ENCODE measurements at places on chromosomes 13 and 19.

DNA sequence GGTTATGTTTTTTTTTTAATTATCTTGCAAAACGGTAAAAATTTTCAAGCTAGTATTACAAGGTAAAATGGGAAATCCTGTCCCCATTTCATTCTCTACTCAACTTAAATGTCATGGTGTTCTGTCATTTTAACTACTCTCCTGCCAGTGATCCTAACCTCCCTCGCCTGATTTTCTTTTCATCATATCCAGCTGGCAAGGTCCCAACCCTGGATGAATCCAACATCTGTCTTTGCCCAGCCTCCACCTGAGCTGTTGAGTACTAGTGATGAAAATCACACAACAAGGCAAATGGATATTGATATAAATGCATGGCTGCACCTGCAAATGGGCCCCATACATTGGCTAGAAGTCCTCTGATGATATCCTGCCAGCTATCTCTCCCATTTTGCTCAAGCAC is 6.9 kb upstream of the CDK8 start:
- DNase-seq = no peak

DNA sequence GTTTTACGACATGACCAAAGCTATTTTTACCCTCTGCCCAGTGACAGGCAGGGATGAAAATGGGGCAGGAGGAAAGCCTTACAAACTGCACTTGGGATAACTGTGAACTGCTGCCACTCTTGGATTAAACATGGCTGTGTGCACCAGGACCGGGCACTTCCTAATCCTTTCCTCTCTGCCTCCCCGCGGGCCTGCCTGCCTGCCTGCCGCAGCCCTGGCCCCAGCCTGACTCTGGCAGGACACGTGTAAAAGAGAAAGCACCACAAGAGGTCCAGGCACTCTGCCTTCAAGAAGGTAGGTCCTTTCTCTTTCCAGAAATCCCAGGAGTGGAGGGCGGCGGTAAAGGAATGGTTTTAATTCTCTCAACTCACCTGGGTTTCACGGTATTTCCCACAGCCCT is 4.8 kb downstream of the TSHZ3 start:
- DNase-seq = no peak

- no peak for DNase-seq
These were observed 739.1 kb downstream of the DIAPH3 start for GRCh38 chr13:59424661-59425060.

DNA sequence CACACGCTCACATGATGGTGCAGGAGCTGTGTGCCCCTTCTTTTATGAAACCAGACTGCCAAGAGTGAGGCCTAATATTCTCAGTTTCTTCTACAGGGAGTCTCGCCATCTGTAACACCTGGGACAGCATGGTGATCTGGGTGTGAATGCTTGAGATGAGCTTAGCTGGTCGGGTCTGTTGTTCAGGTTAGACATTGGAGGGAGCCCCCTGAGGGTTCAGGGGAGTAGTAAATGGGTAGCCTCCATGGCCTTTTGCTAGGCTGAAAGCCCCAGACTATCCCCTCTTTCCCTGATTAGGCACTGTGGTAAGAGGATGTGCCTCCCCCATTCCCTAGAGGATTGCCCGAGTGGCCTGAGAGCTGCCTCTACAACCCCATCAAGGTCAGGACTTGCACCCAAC is 1916.1 kb downstream of the PCDH9 start:
- DNase-seq = no peak

DNA sequence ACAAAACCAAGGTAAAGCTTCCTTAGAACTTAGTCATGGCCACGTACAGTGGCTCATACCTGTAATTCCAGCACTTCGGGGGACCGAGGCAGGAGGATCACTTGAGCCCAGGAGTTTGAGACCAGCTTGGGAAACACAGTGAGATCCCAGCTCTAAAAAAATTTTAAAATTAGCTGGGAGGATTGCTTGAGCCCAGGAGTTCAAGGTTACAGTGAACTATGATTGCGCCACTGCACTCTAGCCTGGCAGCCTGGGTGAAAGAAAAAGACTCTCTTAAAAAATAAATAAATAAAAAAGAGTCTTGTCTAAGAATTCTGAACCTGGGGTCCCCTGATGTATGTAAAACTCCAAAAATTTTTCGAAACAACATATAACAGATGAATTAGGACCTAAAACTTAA is 34.9 kb downstream of the N4BP2L2 start:
- DNase-seq = no peak

- no peak for DNase-seq
These were observed 12.5 kb downstream of the PROSER1 start for GRCh38 chr13:39025433-39025839.

DNA sequence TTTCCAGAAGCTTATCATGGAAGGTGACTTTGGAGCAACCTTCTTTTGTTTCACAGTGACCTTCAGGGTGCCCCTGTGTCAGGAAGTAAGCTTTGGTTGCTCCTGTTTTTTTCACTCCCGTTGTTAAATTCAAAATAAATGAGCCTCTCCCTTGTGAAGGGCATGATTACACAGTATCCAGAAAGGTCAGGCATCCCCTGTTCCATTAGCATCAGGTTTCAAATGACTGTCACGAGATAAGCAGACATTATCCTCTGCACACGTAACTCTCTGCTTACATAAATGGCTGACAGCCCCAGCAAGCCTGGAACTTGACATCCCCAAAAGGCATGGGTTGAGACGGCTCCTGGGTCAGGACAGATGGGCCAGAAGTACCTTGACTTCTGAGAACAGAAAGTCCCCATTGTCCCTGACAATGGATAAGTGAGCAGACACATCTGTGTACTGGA is 52.0 kb downstream of the RAB20 start:
- DNase-seq = no peak

DNA sequence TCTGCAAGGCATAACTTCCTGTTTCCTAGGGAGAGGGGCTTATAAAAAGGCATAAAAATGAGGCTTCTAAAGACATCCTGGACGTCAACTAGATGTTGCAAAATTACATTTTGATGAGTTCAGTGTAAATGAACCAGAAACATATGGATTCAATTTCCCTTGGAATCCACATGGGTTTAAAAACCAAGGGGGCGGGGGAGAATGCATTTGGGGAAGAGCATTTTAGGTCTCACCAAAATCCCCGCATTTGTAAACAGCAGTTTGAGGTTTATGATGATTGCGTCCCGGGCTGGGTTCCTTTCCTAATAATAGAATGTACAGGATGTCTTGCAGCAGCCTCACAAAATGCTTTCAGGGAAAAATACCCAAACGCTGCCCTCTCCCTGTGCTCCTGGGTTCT is 407.8 kb downstream of the ZNF536 start:
- DNase-seq = peak; percentile 71

DNA sequence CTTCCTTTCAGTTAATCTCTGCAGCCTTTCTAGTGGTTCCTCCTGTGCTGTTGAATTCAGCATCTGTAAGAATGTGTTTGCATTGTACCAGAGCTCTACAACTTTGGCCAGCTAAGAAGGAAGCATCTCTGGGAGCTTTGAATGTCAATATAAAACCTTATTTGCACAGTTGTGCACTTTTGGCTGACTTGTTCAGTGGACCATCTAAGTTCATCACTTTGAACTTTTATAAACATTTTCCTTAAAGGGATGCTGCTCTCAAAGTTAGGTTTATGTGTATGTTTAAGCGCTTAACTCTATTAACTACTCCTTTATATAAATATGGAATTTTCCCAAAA is 15.6 kb downstream of the POLR1D start:
- no peak for DNase-seq

GRCh38 chr13:111947026-111947810 is 119.7 kb upstream of the SOX1 start:
- no peak for DNase-seq

- DNase-seq = no peak
These were observed 2.6 kb upstream of the SLC5A5 start for GRCh38 chr19:17869114-17869608.

- no peak for DNase-seq
These were observed 16.2 kb upstream of the ANGPTL8 start for GRCh38 chr19:11223200-11223599.

DNA sequence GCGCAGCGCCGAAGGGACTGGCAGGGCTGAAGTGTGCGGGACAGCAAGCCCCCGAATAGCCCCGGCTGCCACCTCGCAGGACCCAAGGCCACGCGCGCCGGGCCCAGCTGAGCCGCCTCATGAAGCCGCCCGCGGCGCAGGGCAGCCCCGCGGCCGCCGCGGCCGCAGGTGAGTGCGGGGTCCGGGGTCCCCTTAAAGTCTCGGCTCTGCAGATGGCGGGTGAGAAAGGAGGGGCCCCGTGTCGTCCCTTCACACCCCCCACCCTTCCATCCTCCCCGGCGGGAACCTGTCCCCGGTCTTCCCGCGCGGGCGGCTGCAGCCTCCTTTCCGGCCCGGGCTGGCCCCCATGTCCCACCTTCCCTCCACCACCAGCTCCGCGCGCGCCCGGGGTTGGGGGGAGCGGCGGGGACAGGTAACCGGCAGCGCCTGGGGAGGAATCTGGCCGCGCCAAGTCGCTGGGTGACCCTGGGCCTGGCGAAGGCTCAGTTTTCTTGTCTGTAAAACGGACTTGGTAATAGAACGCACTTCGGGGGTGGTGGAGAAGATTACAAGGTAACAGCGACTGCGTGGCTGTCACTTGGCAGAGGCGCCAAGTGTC is 338 bp downstream of the RGCC start:
- DNase-seq = no peak

DNA sequence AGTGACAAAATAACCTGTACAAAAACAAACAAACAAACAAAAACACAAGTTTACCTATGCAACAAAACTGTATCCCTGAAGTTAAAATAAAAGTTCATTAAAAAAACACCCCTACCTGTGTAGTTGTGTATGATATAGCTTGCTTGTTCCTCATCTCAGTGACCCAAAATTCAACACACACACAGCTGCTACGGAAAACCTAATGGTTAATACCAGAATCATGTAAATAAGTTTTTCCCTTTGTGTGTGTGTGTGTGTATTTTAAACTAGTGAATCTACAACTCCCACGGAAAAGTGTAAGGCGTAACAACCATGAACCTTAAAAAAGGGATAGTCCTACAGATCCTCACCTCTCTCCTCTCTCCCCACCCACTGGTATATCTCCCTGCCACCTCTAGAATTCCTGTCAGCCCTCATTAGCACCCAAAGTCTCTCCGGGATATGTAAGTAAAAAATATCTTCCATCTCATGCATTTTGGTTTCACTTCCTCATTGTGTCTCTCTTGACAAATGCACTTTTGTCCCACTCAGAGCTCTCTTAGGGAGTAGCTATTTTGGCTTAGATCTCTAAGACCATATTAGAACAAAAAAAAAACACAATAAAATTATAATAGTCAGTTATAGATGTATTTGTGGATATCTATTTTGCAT is 2236.5 kb downstream of the PCDH9 start:
- no peak for DNase-seq

DNA sequence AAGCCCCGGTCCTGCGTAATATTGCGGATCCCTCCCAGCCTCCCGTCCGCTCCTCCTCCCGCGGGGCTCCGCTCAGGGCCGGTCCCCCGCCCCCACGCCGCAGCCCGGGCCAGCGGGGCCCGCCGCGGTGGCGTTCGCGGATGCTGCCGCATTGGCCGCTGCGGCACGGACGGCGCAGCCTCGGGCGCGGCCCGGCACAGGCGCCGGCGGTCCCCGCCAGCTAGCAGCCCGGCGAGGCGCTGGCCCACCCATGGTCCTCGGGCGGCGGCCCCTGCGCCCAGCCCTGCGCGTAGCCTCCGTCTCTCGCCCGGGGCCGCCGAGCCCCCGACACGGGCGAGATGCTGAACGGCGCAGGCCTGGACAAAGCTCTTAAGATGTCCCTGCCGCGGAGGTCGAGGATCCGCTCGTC is at the start of gene ATP8A2:
TSS of gene ATP8A2 (plus strand) at position 100 of the 409 bp plus-strand sequence. CDS start at position 339, 239 bp downstream.
- no peak for DNase-seq

DNA sequence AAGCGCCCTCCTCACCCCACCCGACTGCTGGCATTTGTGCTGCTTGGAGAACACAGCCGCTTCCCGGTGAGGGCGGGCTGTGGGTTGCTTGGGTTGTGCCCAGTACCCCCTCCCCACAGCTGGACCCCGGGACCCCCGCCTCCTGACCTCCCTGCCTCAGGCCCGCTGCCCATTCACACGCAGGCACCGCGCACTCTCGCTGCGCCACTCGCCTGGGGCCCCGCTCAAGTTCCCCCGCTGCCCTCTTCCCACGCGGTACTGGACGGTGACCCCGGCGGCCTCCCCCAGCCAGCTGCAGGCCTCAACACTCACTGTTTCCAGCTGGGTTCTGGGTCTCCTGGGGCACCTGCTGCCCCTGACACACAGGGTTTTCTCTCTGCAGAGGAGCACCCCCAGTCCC is 16.4 kb downstream of the PLEKHJ1 start:
- DNase-seq = no peak

GRCh38 chr13:105991622-105992277 is 543.7 kb downstream of the EFNB2 start:
- no peak for DNase-seq

DNA sequence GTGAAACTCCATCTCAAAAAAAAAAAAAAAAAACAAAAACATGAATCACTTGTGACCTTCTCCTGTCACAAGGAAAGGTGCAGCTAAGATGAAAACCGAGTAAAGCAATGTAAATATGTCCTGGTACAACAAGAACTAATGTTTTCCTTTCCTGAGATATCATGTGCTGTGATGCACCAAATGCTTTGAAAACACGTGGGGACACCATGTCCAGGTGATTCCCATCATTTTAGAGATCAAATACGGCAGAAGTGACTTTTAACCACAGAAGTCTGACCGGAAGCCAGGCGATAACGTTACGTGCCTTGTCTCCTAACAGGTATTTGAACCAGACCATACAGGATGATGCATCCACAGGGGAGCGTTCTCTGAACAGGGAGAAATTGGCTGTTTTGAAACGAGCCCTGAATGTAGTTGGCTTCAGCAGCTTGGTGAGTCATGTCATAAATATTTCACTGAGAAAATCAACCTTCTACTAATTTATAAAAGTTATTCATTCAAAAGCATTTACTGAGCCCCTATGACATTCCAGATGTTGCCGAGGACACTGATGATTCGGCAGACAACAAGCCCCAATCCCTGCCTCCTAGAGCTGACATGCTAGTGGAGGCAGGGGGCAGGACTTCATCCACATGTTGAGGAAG is 328.1 kb downstream of the MYO16 start:
- DNase-seq = no peak

- DNase-seq = no peak
These were observed 37.3 kb upstream of the GTF2F2 start for GRCh38 chr13:45082964-45083363.

DNA sequence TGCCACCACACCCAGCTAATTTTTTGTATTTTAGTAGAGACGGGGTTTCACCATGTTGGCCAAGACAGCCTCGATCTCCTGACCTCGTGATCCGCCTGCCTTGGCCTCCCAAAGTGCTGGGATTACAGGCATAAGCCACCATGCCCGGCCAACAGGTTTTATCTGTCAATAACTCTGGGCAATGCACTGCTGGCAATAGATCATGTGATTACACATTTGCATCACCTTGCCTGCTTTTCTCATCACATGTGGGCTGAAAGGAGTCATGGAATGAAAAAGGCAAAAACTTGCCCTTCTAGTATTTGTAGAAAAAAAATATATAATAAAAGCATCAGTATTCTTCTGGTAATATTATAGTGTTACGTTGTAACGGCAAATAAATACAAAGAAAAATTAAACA is 164.5 kb downstream of the NHLRC3 start:
- DNase-seq = no peak

GRCh38 chr13:109862627-109863026 is 76.2 kb upstream of the IRS2 start:
- DNase-seq = no peak

- DNase-seq = no peak
These were observed 11.9 kb upstream of the ITM2B start for GRCh38 chr13:48220981-48221685.

All from suppressor macrophage treated with lipopolysaccharide for 1 hour (primary cell).